WTC11 (cell line): ENCODE measurements at places on chromosomes 3 and 15.

- DNase-seq = no peak
These were observed 21.9 kb downstream of the IL20RB start for GRCh38 chr3:136979684-136980083.

DNA sequence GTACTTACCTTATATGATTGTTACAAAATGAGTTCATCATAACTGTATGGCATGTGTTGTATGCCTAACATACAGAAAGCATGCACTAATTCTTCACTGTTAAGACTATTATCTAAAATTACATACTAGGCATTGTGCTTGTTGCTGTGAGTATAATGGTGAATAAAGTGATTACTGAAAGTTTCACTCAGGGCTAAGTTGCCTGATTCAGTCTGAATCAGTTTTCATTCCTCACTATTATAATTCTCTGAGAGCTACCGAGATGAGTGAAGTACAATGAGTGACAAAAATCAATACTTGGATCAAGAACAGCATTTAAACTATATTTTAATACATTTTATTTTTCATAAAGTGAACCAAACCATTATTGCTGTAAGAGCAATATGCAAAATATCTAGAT lies 7.5 kb upstream of the GCSAM start:
- DNase-seq = no peak

GRCh38 chr15:81312790-81313543 lies 11.0 kb downstream of the STARD5 start:
- no peak for DNase-seq

GRCh38 chr15:73227433-73228056 lies 141.2 kb downstream of the HCN4 start:
- DNase-seq = no peak

DNA sequence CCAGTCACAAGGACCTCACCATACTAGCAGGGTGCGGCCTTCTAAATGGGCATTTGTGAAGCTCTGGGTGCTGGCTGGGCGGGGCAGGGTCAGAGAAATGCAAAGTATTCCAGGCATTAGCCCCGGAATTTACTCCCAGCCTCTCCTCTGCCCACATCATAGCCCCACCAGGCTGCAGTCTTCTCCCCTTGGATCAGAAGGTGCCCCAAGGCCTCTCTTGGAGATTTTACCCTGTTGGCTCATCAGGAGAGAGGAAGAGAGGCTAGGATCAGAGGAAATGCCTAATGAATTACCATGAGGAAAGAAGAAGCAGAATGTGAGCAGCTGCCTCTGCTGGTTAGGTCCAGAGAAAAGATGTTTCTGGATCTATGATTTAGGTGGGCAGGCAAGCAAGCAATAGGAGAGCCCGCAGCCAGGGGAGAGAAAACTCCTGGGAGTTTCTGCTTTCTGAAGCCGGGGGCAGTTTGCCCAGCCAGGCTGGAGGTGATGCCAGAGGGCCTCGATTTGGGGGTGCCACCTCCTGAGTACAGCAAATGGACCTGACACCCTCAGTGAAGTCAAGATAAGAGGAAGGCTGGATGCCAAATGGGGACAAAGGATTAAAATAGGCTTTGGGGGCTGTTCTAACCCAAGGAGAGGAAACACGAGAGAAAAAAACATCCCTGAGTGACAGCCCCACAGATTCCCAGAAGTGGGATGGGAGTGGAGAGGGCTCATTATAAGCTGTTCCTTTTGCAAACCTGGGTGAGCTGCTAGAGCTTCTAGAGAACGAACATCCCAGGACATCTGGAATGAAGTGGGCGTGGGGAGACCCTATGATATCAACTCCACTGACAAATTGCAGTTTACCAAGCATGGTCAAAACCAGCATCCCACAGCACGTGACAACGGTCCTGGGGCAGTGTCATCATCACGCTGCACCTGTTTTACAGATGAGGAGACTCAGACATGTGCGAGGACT lies 65.4 kb downstream of the BDH1 start:
- DNase-seq = no peak

DNA sequence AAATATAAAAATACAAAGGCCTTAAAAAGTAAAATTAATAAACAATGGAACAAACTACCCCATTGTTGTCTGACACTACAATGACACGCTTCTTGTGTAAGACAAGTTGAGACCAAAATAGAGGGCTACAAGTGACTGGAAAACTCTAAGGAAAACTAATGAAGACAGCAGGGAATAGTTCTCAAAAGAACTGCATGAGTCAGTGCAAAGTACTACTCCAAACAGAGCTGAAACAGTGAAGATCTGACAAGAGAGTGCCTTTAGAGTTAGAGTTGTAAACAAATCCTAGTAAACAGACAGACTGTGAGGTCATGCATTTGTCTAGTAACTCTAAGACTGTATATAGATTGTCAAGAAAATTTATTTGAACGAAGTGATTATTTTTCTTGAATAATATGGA lies 233.9 kb downstream of the BBX start:
- DNase-seq = no peak

GRCh38 chr3:72549761-72550581 lies 298.3 kb downstream of the SHQ1 start:
- DNase-seq = no peak

- no peak for DNase-seq
These were observed 849 bp downstream of the TRAK1 start for GRCh38 chr3:42092006-42092405.

- DNase-seq = no peak
These were observed 20.6 kb upstream of the RBM5 start for GRCh38 chr3:50068134-50068533.

DNA sequence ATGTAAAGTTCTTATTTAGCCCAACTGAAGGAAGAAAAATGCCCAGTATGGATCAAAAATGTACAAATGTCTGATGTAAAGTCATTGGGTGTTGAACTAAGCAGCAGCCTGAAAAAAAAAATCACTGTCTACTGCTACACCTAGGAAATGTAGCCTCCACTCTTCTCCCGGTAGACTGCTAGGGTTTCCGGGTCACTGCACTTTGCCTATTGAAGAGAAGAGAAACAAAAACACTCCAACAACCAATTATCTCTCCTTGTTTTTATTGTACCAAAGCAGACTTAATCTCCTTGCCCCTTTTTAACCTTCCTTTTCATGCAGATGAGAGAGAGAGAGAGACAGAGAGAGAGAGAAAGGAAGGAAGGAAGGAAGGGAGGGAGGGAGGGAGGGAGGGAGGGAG lies 140.2 kb upstream of the SETMAR start:
- DNase-seq = no peak

- DNase-seq = no peak
These were observed 51.5 kb downstream of the EOMES start for GRCh38 chr3:27670619-27671018.

DNA sequence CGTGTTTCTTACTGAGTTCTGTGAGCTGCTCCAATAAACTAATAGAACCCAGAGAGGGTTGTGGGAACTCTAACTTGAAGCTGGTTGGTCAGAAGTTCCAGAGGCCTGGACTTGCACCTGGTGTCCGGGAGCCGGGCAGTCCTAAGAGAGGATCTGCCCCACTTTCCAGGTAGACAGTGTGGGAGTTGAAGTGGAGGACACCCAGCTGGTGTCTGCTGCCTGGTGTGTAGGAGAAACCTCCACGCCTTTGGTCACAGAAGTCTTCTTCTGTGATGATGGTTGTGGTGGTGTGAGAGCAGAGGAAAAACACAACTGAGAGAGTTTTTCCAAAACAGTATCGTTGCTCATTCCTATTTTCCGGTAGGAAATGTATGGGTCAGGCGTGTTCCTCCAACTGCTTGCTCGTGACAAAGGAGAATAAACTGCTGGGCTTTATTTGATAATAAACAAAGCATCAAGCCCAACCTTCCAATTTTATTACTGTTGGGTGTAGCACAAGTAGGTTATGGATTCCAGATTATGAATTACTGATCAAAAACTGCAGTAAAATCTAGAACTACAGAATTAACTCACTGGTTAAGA lies 137.0 kb downstream of the KLF13 start:
- no peak for DNase-seq

GRCh38 chr3:83321891-83322290 lies 1560.4 kb upstream of the GBE1 start:
- no peak for DNase-seq

DNA sequence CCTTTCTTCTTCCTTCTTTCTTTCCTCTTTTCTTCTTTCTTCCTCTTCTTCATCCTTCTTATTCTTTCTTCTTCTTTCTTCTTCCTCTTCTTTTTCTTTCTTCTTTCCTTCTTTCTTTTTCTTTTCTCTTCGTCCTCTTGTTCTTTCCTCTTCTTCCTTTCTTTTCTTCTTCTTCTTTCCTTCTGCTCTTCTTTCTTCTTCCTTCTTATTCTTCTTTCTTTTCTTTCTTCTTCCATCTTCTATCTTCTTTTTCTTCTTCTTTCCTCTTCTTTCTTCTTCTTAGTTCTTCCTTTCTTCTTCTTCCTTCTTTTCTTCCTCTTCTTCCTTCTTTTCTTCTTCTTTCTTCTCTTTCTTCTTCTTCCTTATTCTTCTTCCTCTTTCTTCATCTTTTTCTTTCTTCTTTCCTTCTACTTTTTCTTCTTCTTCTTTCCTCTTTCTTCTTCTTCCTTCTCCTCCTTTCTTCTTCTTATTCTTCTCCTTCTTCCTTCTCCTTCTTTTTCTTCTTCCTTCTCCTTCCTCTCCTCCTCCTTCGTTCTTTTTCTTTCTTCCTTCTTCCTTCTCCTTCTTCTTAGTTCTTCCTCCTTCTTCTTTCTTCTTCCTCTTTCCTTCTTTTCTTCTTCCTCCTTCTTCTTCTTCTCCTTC lies 37.8 kb downstream of the SPG21 start:
- no peak for DNase-seq

DNA sequence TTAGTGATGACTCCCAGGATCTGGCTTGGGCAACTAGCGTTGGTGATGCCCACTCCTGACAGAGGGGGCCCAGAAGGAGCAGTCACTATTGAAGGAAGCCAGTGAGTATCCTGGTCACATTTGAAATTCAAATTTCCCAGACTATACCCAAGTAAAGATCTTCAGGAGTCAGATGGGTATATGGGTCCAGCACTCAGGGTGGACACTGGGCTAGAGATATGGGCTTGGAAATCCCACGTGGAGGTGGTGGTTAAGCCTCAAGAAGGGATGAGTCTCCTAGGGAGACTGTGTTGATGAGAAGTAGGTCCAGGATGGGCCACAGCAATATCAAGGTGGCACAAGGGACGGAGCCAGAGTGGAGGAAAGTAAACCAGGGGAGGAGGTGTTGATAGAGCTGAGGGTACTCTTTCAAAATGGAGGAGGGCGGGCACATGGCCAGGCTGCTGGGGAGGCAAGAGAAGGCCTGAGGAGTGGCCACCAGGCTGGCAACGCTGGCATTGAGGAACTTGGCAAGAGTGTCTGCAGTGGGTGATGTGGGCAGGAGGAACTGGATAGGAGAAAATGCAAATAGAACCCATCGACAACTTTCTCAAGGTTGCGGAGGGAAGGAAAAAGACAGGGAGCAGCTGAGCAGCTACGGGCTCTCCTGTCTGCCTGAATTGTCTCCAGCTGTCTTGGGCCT lies 3.7 kb upstream of the SLCO2A1 start:
- no peak for DNase-seq

DNA sequence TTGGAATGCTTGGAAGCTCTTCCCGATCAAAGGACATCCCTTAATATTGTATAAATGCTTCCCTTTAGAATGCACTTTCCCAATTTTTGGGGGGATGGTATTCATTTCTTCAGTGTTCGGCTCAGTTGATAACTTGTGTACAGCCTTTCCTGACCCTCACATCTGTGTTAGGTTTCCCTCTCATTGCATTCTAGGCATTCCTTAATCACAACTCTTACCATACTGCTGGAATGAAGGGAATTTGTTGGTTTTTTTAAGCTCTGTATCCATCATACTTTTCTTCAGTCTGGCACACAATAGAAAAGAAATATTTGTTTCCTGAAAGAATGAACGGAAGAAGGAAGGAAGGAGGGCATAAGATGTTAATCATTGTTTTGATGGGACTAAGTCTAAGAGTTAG lies 119.5 kb downstream of the CHST2 start:
- no peak for DNase-seq

- peak; percentile 81 for DNase-seq
These were observed 224.0 kb downstream of the SLCO3A1 start for GRCh38 chr15:92077353-92078085.

GRCh38 chr3:177751770-177752169 lies 554.5 kb upstream of the TBL1XR1 start:
- DNase-seq = no peak

DNA sequence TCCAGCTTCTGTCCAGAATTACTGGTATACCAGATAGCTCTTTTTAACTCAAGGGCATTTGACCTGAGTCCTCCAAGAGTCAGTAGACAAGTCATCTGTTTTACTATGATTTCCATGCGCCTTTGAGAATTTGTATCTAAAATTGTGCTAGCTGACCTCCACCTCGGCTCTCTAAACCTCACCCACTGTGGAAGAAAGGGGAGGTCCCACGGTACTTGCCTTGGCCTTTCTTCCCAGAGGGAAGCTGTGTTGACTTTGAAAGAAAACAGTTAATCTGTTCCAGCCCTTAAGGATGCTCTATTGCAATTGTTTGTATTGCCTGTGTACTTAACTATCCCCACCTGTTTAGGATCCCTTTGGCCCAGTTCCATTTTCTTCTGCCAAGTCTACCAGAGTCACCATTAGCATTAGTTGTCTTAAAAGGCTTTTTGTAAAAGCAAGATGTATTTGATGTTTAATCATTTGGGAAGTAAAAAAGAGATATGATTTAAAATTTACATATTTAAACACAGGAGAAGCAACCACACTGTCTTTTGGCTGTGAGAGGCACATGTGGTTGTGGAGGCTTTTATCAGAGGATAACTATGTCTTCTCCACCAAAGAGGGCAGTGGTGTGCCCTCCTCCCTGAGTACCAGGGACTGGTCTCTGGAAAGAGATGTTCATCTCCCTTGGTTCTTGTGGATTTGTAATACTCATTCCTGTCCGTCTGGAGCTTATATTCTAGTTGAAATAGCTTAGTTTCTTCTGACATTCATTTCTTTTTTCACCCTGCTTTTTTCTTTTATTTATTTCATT lies 88.8 kb downstream of the CRTC3 start:
- DNase-seq = no peak

- DNase-seq = no peak
These were observed 22.0 kb upstream of the FAM3D start for GRCh38 chr3:58688574-58688973.

GRCh38 chr3:169323578-169324451 lies 339.7 kb downstream of the MECOM start:
- no peak for DNase-seq

GRCh38 chr3:194879991-194880939 lies 194.6 kb downstream of the FAM43A start:
- DNase-seq = no peak

GRCh38 chr15:76286271-76286879 lies 24.9 kb downstream of the ETFA start:
- DNase-seq = no peak

- DNase-seq = no peak
These were observed 318.9 kb downstream of the BCHE start for GRCh38 chr3:165518346-165518745.

DNA sequence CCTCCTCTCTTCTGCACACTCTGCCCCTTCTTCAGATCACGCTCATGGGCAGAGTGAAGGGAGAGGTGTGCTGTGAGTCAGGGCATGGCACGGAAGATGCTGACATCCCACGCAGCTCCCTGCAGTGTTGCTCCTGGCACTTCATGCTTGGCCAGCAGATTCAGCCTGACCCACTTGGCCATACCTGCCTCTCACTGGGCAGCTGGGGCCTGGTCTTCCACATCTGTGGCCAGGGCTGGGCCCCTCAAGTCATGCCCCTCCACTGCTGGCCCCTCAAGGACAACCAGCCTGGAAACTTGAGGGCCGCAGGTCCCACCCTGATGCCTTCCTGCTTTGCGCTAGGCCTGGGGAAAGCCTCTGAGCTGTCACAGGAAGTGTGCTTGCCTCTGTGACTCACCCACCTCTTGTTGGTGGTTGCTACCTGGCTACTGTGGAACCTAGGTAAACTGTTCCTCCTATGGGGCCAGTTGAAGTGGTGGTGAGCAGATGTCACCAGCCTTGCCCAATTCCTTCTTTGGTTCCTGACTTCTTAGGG lies 48.7 kb downstream of the BSN start:
- no peak for DNase-seq
